Esophagus squamous epithelium (tissue), 5 donors: ENCODE measurements at places on chromosomes 12 and 14.
A peak's percentile ranks its signal among the peaks of the same experiment; 100 is the strongest.

DNA sequence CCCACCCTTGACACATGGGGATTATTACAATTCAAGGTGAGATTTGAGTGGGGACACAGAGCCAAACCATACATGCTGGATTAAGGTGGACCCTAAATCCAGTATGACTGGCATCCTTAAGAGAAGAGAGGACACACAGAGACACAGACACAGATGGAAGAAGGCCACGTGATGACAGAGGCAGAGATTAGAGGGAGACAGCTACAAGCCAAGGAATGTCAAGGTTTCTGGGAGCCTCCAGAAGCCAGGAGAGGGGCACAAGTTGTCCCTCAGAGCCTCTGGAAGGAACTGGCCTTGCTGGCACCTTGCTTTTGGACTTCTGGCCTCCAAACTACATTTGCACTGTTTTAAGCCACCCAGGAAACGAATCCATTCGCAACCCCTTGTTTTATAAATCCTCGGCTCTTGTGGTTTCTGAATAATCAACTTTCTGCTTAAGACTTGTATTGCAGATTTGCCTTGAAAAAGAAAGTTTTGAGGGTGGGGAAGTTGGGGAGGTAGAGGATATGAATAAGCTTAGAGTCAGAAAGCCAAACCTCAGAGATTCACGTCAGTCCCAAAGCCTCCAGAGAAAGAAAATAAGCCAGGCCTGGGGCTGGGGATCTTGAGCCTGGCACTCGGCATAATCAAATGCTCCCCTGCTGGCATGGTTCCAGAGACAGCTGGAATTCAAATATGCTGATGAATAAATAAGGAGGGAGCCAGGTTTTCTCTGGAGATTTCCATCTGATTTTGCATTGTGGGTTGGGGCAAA is 224.2 kb upstream of the PWP1 start:
- no peak for DNase-seq

GRCh38 chr14:76916040-76916715 is 90.0 kb downstream of the LRRC74A start:
- DNase-seq = no peak

- no peak for DNase-seq
Observed at GRCh38 chr12:124605150-124605882, 37.9 kb upstream of the NCOR2 start.

GRCh38 chr14:71141701-71142374 is 234.6 kb downstream of the PCNX1 start:
- DNase-seq = no peak

DNA sequence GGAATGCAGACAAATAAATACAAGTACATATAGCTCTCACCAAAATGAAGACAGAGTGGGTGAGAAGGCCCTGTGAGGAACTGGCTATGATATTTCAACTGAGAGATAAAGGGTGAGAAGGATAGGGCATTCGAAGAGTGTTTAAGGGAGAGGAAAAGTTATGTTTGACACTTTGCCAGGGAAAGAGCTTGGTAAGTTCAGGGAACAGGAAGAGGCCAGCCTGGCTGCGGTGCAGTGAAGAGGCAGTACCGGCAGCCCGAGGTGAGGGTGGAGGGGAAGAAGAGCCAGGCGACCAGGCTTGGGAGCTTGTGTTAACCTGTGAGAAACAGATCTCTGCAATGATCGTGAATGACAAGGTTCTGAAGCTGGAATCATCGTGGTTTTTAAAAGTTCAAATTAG is 84.7 kb upstream of the RFX4 start:
- DNase-seq = no peak

- DNase-seq = peak; percentile 39
Observed at GRCh38 chr12:14260011-14260993, 105.2 kb upstream of the ATF7IP start.

DNA sequence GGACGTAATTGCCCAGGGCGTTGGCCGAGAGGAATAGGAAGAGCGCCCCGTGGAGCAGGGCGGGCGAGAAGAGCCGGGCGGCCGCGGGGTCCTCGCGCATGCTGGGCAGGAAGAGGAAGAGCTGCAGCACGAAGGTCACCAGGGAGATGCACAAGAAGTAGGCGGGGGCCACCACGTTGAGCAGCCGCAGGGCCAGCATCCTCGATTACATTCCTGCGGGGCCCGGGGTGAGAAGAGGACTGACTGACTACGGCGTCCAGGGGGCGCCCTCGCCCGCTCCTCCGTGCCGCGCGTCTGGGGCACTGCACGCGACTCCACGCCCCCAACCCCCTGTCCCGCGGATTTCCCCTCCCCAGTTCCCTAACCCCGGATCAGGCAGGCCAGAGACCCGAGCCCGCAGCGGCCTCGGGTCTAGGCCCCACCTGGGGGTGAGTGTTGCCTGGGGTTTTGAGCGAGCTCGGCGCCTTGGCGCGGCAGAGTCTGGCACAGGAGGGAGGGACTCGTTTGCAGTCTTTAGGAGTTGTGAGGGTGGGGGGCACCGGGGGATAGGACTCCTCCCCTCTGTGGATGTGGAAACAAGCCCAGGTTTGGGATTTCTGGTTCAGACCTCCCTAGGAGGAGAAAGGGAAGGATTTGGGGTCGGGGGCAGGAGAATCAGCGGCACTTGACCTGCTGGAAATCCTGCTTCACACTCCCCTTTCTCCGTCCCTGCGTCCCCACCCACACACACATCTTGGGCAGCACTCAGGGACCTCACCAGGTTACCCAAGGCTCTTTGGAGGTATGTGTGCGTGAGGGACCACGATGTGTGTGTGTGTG is 1.8 kb downstream of the ZDHHC22 start:
- DNase-seq = no peak

DNA sequence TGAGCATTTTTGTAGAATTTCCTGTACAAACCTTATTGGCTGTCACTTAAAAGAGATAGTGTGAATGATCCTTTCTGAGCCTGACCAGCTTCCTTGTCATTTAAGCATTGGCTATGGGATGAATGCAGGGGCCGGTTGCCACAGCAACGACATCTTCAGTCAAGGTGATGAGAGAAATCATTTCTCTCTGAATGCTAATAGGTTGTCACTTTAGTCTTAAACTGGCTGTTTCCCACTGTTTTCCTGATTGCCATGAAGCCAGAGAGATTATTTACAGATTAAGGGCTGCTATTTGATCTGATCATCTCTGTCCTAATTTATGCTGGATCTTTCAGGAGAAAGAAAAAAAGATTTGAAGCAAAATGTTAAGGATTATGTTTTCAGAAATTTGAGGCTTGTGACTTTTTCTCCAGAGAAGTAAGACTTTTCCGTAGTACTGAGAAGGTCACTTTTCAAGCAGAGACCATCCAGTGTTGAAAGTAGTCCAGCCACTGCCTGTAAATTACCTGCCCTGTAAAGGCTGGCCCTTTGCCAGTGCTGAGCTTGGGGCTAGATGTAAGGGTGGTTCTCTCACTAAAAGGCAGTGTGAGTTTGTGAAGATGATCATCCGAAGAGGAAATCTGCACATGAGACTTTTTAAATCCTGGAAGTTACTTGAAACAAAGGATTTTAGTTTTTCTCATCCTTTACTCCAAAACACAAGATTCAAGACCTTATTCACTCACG is 235.6 kb downstream of the DACT1 start:
- DNase-seq = no peak
